ENCODE measurements at places on chromosomes 11 and 22. TPM values are rescaled to one million over a fixed set of nuclear protein-coding genes. Genes with fewer than 3 reads are reported as not detected.

Gene SLC15A3
- total RNA-seq = 1.5 TPM

Gene CYTH4
- total RNA-seq = 24.7 TPM

Gene SCGB2A2
- not detected for total RNA-seq

Gene CRYBA4
- not detected for total RNA-seq

Gene GLB1L3
- 2.3 TPM for total RNA-seq

Gene OR4A5
- total RNA-seq = not detected

Gene DAGLA
- 0.11 TPM for total RNA-seq

Gene FIBIN
- total RNA-seq = not detected

Gene ACTN3
- total RNA-seq = 0.31 TPM

Gene RIMBP3C
- total RNA-seq = 0.37 TPM

Gene DSCAML1
- total RNA-seq = 0.91 TPM

Gene CHRDL2
- total RNA-seq = not detected
